ENCODE measurements at places on chromosomes 5 and 9. TPM values are rescaled to one million over a fixed set of nuclear protein-coding genes. Genes with fewer than 3 reads are reported as not detected.

DNA sequence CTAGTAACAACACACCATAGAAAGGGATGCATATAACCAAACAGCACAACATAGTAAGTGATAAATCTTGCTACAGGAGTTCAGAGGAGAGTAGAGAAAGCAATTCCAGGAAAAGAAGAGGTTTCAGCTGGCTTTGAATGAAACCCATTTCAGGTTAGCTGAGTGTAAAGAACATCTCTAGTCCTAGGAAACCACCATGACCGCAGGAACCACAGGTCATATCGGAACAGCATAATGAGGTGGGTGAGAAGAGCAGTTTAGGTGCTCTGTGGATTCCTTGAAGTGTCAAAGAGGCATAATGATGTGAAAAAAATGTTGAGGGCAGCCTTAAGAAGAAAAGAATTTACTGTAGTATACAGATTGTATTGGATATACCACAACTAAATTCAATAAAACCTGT lies 507.5 kb downstream of the MTRR start:
- H3K27me3 ChIP-seq: no peaks in the 10 kb centered on the region
- H3K4me3 ChIP-seq: no peak overlapping the region
- no peaks in the 10 kb centered on the region for H3K4me1 ChIP-seq
- no peak for DNase-seq

GRCh38 chr5:130400091-130400490 lies 495.8 kb downstream of the CHSY3 start:
- H3K4me3 ChIP-seq: no peak overlapping the region
- H3K27me3 ChIP-seq: no peaks in the 10 kb centered on the region
- no peaks in the 10 kb centered on the region for H3K4me1 ChIP-seq
- no peak overlapping the region for H3K27ac ChIP-seq
- DNase-seq: no peak

DNA sequence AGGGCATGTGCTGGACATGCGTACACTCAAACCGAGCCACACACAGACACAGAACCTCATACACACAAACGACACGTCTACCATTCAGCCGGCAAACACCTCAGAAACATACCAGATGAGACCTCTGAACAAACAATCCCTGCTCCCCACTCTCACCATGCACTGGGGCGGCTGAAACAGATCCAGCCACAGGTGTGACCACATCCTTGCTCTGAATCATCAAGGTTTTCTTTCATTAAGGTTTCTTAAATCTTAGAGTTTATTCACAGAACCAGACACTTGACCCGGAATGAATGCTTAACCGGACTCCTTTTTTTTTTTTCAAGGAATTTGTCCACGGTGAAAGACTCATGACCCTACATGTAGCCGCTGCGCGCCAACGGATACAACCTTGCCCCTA lies 26.2 kb downstream of the TERT start:
- no peak overlapping the region for H3K27ac ChIP-seq
- no peaks in the 10 kb centered on the region for H3K27me3 ChIP-seq
- no peak for DNase-seq
- H3K4me3 ChIP-seq: no peak overlapping the region
- no peaks in the 10 kb centered on the region for H3K4me1 ChIP-seq

Gene HRCT1
- total RNA-seq: not detected

Gene S1PR3
- total RNA-seq: not detected

GRCh38 chr5:9869616-9870288 lies 239.6 kb upstream of the TAS2R1 start:
- H3K36me3 ChIP-seq: no peaks in the 10 kb centered on the region
- H3K27me3 ChIP-seq: no peaks in the 10 kb centered on the region
- DNase-seq: no peak
- H3K27ac ChIP-seq: no peak overlapping the region
- H3K4me1 ChIP-seq: no peaks in the 10 kb centered on the region

GRCh38 chr9:71830929-71831328 lies 62.6 kb upstream of the CEMIP2 start:
- no peaks in the 10 kb centered on the region for H3K27me3 ChIP-seq
- no peak for DNase-seq
- no peak overlapping the region for H3K4me3 ChIP-seq

Gene SLC46A2
- total RNA-seq: not detected

GRCh38 chr9:130058154-130058553 lies 4.4 kb downstream of the GPR107 start:
- no peak overlapping the region for H3K27ac ChIP-seq
- H3K36me3 ChIP-seq: peaks cover 12% of the 10 kb centered on the region
- peaks cover 34% of the 10 kb centered on the region for H3K4me1 ChIP-seq

DNA sequence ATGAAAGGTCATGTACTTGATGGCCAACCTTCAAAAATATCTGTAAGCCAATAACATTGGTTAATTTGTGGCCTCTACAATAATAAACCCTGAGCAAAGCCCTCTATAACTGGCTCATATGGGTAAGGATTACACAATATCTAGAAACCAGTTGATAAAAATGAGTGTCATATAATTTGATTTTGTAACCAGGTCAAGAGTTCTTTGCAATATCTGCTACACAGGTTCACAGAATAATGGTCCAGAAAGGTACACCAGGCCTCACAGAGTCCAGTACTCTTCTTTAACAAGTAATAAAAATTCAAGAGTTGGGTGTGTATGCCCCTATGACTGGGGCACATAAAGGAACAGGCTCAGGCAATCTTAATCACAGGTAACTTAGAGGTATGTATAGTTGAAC lies 95.3 kb downstream of the AUH start:
- no peaks in the 10 kb centered on the region for H3K27me3 ChIP-seq
- no peak overlapping the region for H3K27ac ChIP-seq
- H3K4me1 ChIP-seq: no peaks in the 10 kb centered on the region
- H3K4me3 ChIP-seq: no peak overlapping the region
- H3K36me3 ChIP-seq: peaks cover 20% of the 10 kb centered on the region
- no peak for DNase-seq

Gene LAMC3
- total RNA-seq: not detected

Gene TXNDC8
- not detected for total RNA-seq

Gene GRIA1
- not detected for total RNA-seq

- H3K27ac ChIP-seq: no peak overlapping the region
- H3K36me3 ChIP-seq: no peaks in the 10 kb centered on the region
- H3K4me3 ChIP-seq: no peak overlapping the region
Measured at GRCh38 chr9:30103647-30104394, 2280.6 kb upstream of the ACO1 start.
